Activated CD4-positive, alpha-beta T cell treated with anti-CD3 and anti-CD28 coated beads for 24 hours (primary cell): ENCODE measurements at places on chromosomes 7 and 10.

DNA sequence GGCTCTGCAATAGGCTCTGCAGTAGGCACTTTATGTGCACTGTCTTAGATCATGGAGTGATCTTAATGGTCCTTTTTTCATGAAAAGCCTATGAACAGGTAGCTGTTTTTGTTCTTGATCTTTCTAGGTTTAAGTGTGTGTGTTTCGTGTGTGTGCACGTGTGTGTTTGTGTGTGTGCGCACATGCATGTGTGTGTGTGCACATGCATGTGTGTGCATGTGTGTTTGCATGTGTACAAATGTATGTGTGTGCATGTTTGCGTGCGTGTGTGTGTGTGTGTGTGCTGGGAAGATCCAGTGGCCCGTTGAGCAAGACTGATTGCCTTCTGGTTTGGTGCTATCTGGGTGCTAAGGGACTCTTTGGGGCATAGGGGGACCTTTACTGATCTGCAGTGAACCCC lies 334.8 kb downstream of the GLRX3 start:
- no peak for DNase-seq

- no peak for DNase-seq
Observed at GRCh38 chr7:107427462-107427861, 42.4 kb upstream of the GPR22 start.

DNA sequence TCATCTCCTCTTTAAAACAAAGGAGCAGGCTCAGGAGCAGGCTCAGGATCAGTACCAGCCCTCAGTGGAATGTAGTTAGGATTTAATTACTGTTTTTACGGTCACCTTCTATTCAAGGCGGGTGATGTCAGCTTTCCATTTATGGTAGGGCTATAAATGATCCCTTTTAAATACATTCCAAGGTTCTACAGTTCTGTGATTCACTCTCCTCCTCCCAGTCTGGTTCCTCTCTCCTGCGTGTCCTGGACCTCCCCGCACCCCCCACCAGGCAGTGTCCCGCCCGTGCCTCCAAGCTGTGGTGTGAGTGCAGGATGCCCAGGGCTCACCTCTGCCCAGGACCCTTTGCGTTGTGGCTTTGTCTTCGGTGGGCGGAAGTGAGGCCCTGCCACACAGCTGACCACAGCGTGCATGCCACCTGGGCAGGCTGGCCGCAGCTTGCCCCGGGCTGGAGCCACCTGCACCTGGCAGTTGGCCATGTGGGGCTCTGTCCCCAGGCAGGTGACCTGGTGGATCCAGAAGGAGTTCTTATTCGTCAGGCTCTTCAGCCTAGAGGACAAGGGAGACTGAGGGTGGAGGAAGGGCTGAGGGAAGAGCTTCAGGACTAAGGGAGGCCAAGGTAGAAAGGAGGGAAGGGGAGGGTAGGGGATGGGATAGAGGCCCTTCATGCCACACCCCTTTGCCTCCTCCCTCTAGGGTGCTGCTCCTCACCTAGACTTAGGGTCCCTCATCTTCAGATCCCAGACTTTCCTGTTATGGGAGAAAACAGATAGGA lies 9.1 kb downstream of the LOXL4 start:
- DNase-seq, result no peak

DNA sequence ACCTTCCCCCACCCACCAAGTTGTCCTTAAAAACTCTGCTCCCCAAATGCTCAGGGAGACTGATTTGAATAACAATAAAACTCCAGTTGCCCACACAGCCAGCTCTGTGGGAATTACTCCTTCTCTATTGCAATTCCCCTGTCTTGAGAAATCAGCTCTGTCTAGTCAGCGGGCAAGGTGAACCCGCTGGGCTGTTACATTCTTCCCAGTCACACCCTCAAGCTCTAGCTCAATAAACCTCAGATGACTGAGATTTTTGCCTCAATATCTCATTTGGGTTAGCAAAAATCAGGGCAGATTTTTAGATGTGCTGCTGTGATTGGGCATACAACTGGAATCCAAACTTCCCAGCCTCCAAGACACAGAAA lies 32.9 kb downstream of the SVOPL start:
- DNase-seq, result no peak

DNA sequence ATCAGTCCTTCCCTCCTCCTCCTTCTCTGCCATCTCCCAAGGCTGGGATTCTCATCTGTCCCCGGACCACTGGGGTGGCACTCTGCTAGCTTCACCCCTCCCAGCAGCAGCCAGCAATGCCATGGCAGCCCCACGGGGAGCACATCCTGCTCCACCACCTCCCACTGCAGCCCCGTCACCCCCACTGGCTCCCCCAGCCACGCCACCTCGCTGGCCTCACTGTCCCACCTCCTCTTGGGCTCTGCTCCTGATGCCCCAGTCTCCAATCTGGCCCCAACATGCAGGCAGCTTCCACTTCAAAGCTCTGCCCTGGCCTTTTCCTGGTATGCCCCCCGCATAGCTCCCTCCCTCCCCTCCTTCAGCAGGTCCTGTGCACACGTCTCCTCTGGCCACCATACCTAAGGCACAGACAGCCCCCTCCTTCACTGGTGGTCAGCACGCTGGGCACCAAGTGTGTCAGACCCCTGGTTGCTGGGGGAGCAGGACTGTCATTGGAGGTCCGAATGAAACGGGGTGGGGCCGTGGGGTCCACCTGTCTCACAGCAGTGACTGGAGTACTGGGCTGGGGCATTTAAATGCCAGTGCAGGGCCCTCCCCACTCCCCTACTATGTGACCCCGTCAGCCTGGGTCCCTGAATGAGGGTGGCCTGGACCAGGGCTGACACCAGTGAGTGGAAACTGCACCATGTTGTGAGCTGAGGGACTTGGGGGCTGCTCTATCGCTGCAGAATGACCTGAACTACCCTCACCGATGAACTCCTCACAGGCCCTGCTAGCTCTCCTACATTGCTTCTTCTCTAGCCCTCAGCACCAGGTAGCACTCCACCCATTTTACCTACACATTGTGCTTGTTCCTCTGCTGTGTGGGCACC lies 38.7 kb downstream of the RASGEF1A start:
- no peak for DNase-seq

DNA sequence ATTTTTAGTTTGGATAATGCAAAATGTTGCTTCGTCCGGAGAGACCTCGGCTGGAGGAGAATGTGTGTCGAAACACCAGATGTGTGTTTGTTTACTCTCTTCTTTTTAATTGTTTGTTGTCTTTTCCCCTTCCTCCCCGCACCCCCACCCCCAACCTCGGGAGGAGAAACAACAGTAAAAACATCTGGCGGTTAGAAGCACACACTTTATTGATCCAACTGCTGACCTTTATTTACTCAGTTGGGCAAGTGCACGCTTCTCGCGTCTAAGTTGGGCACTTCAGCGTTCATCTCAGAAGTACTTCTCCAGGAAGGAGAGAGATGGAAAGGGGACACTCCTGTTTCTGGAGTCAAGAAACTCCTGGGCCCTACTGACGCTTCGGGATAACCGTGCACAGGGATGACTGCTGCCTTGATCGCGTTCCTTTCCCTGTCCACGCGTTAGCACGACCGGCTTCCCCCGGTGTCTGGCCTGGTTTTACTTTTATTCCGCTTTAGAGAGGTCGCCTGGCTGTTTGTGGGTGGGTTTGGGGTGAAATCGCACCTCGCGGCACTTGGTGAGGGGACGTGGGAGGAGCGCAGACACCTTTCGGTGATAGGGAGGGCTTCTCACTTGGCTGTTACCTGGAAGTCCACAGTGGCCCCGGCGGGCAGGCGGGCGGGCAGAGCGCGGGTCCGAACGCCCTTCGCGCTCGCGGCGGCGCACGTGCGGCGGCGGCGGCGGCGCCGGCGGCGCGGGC lies 168.3 kb upstream of the PPP1R3A start:
- no peak for DNase-seq

GRCh38 chr10:125721035-125721434 lies 1.5 kb downstream of the EDRF1 start:
- no peak for DNase-seq

DNA sequence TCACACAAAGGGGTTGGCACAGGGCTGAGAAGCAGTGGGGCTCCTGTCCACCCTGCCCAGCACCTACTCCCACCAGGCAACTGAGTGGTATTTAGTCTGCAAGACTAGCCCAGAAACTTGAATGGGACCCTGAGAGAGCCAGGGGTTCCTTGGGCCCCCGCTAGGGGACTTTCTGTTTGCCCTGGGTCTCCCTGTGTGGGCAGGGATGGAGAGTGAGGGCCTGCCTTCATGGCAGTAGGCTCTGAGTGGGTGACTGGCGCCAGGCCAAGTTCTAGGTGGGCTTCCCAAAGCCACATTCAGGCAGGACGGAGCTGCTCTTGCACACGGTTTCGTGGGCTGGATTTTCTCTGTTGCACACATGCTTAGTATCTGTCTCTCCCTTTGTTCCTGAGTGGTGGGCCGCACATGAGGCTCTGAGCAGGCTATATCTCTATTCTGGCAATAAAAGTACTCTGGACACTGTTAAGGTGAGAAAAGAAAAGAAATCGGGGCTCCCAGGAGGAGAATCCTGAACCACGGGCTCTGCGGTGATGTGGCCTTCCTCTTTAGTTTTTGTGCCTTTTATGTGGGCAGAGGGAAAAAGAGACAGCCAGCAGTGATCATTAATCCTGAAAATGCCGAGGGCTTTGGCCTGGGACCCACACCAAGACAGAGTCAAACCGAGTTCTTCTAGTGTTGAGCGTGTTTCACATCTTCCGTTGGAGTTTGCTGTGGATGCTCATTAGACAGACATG lies 26.9 kb downstream of the IL2RA start:
- no peak for DNase-seq

DNA sequence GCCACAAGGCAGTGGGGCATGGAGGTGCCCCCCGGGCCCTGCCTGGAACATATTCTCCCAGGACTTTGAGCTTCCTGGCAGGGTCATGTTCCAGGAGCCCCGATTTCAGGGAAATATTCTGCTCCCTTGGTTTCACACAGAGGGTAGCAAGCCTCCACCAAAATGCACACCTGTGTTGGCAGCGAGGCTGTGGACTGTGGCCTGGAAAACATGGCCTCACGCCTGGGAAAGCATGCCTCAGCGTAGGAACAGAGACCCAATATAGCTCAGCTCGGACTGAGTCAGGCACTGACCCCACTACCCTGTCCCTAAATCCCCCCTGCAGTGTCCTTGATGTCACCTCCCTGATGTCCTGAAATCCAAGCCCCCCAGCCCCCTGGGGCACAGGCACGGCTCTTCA lies 92.0 kb downstream of the KCNMA1 start:
- DNase-seq, result no peak

DNA sequence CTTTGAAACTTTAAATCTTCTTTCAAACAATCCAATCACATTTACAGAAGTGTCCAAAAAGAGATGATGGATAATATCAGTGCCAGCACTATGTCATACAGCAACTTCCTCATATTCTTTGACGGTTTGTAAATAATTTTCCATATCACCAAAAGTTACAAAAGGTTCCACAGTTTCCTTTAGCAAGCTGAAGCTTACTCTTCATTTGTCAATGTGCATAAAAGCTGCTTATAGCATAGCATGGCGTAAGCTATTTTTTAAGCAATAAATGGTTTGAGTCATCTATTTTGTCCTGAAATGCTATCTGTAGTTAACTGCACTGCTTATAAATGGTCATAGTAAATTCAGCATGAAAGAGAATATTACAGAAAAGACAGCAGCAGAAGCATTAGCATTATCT lies 95.1 kb downstream of the ETV1 start:
- DNase-seq, result no peak

- no peak for DNase-seq
Observed at GRCh38 chr10:20281579-20281978, 465.3 kb downstream of the PLXDC2 start.

- DNase-seq, result no peak
Observed at GRCh38 chr10:79407811-79408795, 37.3 kb downstream of the ZCCHC24 start.

DNA sequence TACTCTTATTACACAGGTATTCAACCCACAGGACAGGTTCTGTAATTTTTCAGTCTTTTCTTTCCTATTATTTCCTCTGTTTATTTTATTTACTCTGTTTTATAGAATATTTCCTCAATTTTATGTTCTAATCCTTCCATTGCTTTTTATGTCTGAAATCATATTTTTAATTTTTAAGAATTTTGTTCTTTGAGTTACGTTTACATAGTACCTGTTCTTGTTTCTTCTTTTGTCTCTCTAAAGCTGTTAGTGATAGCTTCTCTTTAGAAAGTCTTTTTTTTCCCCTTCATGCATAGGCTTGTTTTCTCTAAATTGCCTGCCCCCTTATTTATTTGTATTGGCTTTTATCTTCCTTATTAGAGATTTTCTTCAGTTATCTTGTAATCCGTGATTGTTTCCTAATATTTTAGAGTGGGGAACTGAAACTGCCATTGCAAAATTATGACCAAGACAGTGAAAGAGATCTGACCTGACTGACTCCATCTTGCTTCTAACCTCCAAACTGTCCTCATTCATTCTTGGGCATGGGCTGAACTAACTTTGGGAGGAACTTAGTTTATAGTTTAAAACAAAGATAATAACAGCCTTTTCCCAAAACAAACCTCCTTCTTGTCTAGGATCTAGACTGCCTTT lies 187.6 kb downstream of the PFKFB3 start:
- DNase-seq, result no peak

- DNase-seq, result no peak
Observed at GRCh38 chr7:9181356-9181755, 747.9 kb downstream of the NXPH1 start.

DNA sequence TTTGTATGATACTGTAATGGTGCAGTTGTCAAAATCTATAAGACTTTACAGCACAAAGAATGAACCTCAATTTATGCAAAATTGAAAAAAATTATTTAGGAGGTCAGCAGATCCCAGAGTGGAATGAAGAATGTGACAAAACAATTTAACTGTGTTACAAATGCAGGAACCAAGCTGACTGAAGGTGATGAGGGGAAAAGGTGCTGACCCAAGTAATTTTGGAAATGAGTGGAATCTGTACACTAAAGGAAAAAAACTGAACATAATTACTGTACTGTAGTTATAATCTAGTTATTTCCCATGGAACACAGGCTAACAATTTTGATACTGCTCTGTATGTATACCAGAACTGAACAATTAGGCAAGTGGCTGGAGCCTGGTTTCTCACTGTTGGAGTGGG lies 31.2 kb upstream of the ZCCHC24 start:
- no peak for DNase-seq

- no peak for DNase-seq
Observed at GRCh38 chr7:34064519-34065158, 159.3 kb downstream of the BMPER start.

- no peak for DNase-seq
Observed at GRCh38 chr10:19169041-19169440, 120.4 kb downstream of the MALRD1 start.

- no peak for DNase-seq
Observed at GRCh38 chr10:11958956-11959355, 83.7 kb downstream of the UPF2 start.

DNA sequence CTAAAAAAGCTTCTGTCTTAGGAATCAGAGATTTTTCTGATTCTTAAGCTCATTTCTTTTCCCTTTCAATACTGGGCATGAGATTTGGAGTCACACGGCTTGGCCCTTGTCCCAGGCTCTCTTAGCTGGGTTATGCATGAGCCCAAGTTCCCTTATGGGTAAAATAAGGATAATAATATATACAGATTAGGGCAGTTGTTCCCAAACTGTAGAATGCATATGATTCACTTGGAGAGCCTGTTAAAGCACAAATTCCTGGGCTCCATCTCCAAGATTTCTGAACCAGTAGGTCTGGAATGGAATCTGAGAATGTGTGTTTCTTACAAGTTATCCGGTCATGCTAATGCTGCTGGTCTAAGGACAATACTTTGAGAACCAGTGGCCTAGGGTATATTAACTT lies 154.0 kb downstream of the REEP3 start:
- DNase-seq, result no peak

GRCh38 chr10:9015005-9015404 lies 960.5 kb downstream of the GATA3 start:
- no peak for DNase-seq
